NCI-H187 (cell line): ENCODE measurements at places on chromosomes 1 and 21.
A peak's percentile ranks its signal among the peaks of the same experiment; 100 is the strongest.

DNA sequence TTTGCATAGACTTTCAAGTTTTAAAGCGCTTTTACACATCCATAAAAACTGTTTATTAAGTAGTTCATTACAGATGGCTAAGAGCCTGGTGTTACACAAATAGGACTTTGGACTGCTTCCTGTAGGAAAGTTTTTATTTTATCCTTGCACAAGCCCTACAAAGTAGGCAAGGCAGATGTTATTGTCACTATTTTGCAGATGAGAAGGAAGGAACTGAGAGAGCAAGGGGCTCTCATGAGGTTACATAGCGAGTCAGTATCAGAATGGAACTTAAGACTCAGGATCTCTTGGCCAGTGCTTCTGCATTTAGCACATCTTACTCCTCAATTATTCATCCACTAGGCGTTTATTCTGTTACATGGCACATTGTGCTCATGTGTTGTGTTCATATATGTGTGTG, 2.6 kb upstream of the MAPKAPK2 start:
- no peak for DNase-seq

GRCh38 chr21:37483776-37484175, 117.2 kb downstream of the DYRK1A start:
- no peak for DNase-seq

DNA sequence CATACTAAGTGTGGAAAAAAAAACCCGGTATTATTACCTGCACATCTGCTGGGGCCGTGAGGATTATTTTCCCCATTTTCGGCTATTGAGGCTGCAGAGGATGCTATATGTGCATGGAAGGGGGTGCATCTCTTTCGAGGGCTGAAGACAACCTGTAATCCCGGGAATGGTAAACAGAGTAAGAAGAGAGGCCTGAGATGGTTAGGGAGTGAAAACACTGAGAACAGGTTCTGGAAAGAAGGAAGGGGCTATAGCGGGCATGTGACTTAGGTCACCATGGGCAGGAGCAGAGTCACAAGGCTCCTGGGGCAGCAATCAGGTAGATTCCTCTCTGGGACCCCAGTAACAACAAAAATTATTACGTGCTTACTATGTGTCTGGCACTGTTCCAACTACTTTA, 299.1 kb downstream of the RRAGC start:
- DNase-seq = no peak

GRCh38 chr1:47758341-47759250, 238.6 kb downstream of the TRABD2B start:
- DNase-seq = no peak

DNA sequence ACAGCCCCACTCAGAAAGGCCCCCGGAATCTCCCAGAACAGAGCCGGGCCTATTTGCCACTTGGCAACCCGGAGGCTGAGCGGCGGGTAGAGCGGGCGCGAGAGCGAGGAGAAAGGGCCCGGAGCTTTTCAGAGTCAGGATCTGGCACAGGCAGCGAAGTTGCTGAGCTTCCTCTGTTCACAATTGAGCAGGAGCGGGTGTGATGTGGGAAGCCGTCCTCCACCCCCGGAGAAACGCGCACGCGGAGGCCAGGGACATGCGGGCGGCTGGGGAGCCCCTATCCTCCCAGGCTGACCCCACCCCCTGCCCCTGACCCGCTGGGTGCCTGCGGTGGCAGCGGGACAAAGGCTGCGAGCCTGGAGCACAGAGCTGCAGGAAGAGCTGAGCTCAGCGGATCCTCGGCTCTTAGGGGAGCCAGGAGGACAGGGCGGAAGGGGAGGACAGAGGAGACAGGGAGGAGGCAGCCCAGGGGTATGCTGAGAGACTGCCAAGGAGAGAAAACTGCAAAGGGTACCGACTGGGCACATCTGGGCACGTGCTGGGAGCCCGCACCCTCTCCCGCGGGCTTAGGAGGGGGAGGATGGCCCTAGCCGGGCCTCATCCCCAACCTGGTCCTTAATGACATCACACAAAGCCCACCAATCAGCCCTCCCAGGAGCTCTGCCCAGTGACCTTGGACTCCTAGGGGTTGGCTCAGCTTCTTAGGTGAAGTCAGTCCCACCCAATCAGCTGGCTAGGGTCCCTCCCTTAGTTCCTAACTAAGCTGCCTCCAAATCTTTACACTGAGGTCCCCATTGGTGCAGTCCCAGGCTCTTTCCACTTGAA, 9.3 kb downstream of the KIF21B start:
- no peak for DNase-seq

DNA sequence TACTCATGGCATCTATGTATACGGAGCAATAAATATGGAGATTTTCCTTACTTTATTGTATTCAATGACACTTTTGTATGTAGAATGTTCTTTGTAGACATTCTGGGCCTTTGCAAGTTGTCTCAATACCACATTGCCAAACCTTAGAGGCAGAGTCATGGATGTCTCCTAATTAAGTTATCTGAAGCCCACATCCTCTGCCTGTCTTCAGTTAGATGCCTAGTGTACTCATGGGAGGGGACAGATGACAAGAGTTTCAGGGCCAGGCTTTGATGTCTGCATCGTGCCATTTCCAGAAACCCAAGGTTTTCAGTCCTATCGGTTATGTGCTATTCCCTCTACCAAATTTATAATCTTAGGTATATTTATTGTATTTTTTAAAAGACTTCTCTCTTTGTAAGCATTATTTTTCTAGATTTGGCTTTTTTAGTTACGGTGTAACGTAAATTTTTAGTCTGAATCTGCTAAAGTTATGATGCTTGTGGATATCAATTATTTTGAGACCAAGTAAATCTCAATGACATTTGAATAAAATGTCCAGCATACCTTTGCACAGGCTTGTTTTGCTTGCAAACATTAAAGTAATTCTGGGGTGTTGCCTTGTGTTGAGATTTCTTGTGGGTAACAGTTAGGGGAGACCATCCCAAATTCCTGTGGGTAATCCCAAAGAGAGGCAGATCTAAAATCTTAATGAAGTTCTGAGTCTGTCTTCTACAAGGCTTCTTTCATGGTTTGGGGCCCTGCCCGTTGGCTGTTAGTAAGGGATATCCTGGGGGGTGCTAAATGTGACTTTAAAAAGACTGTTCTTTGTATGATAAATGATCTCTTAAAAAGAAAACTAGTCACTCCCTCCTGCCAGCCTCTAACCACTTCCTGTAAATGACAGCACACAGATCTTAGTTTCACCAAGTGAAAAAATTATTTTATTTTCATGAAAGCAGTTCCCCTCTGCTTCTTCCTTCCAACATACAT, 8.0 kb upstream of the MACF1 start:
- no peak for DNase-seq

DNA sequence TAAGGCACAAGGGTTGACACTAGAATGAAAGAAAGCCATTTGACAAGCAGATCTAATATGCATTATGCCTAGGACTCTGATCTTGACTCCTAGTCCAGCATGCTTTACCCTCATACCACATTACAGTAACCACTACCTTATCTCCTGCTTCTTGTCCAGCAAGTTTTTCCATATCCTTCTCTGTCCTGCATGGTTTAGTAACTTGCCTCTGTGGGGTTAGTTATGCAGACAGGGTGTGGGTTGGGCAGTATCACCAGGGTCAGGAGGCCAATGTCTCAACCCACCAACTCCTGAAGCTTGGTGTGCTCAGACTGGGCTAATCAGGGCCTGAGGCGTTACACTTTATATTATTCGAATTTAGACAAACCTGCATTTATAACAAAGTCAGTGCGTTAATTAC, 18.8 kb downstream of the DHDDS start:
- DNase-seq = no peak

DNA sequence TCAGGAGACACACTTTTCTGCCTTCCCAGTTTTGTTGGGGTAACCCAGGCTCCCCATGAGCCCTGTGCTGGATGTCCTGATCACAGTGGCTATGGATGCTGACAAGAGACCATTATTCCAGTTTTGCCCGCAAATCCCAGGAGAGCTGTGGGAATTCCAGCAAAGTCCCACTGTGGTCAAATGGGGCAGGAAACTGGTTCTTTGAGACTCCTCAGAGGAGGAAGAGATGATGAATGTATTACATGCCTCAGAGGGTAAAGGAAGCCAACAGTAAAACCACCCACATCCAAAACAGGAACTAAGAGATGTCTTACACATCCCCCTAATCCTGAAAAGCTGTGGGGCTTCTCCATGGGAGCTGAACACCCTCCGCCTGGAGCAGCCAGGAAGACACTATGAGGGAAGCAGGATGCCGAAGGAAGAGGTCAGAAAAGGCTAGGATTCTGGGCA, 12.8 kb upstream of the MPZL1 start:
- no peak for DNase-seq

- DNase-seq = no peak
Measured at GRCh38 chr1:19759740-19760089, 40.0 kb downstream of the TMCO4 start.

DNA sequence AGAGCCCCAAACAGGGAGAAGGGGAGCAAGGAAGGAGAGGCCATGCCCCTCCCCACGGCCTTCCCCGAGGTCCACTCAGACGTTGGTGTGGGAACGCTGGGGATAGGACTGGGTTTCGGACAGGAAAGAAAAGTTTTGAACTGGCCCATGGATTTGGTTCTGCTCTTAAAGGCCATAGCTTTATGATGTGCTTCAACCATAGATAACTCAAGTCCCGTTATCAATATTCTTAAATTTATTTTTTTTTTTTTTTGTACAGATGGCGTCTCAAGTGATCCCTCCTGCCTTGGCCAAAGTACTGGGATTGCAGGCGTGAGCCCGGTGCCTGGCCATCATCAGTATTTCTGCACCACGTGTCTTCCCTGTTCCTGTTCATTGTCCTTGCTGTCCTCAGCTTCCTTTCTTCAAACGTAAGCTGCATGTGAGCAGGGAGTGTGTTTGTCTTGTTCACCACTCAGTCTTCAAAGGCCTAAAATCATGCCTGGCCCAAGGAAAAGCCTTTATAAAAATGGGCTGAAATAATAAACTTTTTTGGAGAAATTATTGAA, 820 bp upstream of the KRTAP10-1 start:
- no peak for DNase-seq

DNA sequence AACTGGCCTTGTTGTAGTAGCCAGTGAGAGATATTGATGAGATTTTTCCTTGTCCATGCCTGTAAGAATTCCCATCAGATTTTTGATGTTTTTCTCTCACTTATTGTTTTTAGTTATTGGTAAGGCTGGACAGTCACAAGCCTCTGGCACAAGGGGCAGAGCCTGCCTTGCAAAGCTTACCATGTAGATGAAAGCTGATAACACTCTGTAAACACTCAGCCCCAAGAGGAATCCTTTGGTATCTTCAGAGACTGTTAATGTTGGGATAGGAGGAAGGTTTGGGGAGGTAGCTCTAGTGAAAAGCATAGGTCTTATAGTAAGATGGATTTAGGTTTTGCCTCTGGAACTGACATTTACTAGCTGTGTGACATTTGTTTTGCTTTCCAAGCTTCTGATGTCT, 37.7 kb downstream of the MARK1 start:
- DNase-seq = no peak

GRCh38 chr1:226945106-226945857, 5.2 kb downstream of the COQ8A start:
- DNase-seq = peak; percentile 14

DNA sequence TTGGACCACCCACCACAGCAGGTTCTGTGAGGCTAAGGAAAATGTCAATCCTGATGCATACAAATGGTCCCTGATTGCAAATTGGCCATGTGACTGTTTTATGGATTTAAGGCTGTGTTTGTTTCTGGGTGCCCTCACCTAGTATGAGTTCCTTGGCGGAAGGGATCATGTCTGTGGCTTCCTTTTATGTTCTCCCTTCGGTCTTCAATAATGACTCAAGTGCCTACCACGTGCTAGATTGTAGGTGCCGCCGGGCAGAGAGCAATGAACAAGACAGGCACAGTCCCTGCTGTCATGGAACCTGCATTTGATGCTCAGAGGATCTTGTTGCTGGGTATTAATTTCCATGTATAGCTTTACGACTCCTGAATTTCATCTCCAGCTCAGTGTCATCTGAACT, 9.8 kb upstream of the VWA5B1 start:
- no peak for DNase-seq

DNA sequence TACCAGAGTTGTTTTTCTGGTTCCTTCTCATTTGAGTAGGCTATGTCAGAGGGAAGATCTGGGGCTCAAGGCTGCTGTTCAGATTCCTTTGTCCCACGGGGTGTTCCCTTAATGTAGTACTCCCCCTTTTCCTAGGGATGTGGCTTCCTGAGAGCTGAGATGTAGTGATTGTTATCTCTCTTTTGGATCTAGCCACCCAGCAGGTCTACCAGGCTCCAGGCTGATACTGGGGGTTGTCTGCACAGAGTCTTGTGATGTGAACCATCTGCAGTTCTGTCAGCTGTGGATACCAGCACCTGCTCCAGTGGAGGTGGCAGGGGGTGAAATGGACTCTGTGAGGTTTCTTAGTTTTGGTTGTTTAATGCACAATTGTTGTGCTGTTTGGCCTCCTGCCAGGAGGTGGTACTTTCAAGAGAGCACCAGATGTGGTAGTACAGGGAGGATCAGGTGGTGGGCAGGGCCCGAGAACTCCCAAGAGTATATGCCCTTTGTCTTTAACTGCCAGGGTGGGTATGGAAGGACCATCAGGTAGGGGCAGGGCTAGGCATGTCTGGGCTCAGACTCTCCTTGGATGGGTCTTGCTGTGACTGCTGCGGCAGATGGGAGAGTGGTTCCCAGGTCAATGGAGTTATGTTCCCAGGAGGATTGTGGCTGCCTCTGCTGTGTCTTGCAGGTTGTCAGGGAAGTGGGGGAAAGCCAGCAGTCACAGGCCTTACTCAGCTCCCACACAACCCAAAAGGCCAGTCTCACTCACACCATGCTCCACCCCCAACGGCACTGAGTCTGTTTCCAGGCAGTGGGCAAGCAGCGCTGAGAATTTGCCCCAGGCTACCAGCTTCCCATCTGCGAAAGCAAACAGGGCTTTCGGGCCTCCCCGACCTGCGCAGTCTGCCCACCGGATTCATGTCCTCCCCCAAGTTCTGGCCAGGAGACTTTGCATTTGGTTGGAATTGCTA, 64.2 kb downstream of the SERINC2 start:
- DNase-seq = peak; percentile 92
